ENCODE measurements at places on chromosomes 1 and 21. TPM values are rescaled to one million over a fixed set of nuclear protein-coding genes. Genes with fewer than 3 reads are reported as not detected.

GRCh38 chr21:15140321-15141019, 75.7 kb upstream of the NRIP1 start:
- no peak overlapping the region for H3K4me3 ChIP-seq
- H3K27ac ChIP-seq = peak overlapping the region; percentile 79
- no peaks in the 10 kb centered on the region for H3K36me3 ChIP-seq
- peaks cover 36% of the 10 kb centered on the region for H3K4me1 ChIP-seq
- peak; percentile 89 for DNase-seq

- DNase-seq = no peak
- no peak overlapping the region for H3K4me3 ChIP-seq
- H3K27ac ChIP-seq = no peak overlapping the region
Observed at GRCh38 chr1:9028921-9029705, 2.9 kb upstream of the SLC2A7 start.

DNA sequence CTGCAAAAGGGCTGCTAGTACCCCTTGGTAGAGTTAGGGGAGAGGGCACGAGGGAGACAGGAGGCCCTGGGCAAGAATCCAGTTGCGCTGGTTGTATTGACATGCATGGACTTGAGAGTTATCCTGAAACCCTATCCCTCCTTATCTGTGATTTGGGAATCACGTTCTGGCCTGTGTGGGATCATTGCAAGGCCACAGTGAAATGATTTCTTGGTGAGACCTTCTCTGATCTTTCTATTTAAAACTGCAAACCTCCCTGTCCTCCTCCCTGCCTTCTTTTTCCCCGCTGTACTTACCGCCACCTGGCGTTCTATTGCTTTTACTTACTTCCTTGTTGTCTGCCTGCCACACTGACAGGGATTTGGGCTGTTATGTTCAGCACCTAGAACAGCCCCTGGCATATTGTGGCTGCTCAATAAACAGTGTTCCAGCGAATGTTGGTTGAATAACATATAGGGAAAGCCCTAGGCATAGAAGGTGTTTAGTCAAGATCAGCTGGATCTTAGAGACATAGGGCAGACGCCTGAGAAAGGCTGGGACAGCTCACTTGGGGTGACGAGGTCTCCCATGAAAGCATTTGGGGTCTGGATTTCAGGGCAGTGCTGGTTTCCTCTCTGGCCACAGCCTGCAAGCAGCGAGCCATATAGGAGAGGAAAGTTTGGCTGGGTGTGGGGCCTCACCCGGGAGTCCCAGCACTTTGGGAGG, 25.6 kb downstream of the ALPL start:
- no peak overlapping the region for H3K27ac ChIP-seq
- no peaks in the 10 kb centered on the region for H3K36me3 ChIP-seq
- H3K27me3 ChIP-seq = peaks cover 25% of the 10 kb centered on the region
- peak; percentile 46 for DNase-seq

- DNase-seq = no peak
- no peaks in the 10 kb centered on the region for H3K27me3 ChIP-seq
- H3K27ac ChIP-seq = no peak overlapping the region
- no peaks in the 10 kb centered on the region for H3K4me1 ChIP-seq
Observed at GRCh38 chr21:18725653-18726052, 322.1 kb upstream of the TMPRSS15 start.

DNA sequence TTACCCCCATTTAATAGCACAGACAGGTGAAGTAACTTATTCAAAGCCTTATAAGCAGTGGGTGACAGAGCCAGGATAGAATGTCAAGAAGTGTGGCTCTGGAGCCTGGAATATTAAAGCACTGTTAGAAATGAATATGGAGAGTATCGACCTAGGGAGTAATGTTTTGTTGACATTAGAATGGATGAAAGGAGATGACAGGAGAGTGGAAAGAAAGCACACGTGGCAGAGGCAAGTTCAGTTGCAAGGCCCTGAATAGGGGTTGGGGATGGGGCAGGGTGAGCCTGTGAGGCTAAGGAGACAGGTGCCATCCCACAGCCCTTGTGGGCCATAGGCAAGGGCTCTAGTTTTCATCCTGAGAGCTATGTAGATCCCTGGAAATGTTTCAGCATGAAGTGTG, 125.5 kb upstream of the PLXNA2 start:
- H3K4me1 ChIP-seq = no peaks in the 10 kb centered on the region
- H3K27me3 ChIP-seq = no peaks in the 10 kb centered on the region
- H3K27ac ChIP-seq = no peak overlapping the region

Gene PADI4
- not detected for total RNA-seq

Gene ADGRL4
- total RNA-seq = 3.5 TPM

Gene C1orf116
- 27.7 TPM for total RNA-seq

Gene RLF
- 13.2 TPM for total RNA-seq

Measured in transverse colon (tissue), 4 donors.